ENCODE measurements at places on chromosomes 16 and 17.

DNA sequence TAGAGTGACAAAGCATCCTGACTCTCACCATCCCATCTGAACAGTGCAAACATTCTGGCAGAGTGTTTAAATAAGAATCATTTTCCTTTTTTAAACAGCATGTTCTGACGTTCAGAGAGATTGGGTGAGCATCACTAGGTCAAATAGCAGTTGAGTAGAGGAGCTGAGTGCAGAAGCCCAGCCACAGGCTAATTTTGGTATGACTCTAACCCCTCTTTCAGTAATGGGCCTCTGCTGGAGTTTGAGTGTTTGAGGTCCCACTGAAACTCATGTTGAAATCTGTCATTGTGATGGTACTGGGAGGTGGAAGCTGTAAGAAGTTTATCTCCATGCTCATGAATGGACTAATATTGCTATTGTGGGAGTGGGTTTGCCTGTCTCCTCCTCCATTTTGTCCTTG, 194.4 kb downstream of the SALL1 start:
- DNase-seq, result no peak

DNA sequence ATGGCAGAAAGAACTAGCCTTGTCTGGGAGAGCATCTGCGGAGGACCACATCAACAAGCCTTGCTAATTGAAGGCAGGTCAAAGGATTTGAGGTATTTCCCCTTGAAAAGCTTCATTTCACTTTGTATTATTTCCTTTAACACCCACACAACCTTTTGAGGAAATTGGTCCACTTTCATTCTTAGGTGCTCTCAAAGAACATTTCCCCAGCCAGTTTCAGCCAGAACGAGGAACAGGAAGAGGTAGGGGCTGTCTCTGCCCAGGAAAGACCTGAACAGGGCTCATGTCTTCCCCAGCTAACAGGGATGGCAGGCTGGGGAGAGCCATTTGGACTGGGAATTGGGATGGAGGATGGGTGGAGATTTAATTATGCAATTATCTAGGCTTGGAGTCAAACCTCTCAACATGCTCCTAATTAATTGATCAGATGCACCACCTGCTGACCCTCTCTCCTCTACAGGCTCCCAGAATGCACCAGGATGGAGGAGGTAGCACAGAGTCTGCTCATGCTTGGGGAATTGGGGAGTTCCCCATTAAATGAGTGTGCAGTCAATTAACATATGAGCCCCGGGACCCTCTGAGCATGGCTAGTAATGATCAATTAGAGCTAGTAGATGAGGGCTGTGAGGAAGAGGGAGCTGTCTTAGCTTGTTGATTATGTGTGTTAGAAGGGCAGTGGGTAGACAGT, 84.6 kb downstream of the GP2 start:
- DNase-seq, result no peak

GRCh38 chr17:614653-615546, 99.7 kb downstream of the VPS53 start:
- no peak for DNase-seq

DNA sequence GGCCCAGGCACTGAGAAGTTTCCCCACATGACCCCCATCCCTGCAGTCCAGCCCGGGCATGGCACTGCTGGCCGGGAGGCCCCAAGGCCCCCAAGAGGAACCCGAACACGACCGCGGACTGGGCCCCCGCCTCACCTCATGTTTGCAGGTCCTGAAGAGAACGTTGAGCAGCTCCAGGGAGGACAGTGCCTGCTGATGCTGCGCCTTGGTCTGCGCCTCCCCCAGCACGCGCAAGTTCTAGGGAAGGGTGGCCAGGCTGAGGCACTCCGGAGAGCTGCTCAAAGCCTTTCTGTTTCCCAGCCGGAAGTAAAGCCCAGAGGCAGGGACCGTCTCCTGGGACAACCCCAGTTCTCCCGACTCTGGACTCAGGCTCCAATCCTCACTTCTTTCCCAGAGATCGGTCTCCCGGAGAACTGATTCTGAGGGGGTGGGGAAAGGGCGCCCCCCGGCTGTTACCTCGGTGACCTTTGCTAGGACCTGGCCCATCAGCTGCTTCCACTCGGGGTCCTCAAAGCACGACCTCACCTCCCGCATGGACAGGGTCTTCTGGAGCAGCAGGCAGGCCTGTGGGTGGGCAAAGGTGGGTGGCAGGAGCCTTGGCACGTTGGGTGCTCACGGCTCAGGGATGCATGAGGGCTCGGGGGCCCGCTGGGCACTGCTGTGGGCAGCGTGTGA, 13.7 kb downstream of the MYBBP1A start:
- DNase-seq, result no peak

DNA sequence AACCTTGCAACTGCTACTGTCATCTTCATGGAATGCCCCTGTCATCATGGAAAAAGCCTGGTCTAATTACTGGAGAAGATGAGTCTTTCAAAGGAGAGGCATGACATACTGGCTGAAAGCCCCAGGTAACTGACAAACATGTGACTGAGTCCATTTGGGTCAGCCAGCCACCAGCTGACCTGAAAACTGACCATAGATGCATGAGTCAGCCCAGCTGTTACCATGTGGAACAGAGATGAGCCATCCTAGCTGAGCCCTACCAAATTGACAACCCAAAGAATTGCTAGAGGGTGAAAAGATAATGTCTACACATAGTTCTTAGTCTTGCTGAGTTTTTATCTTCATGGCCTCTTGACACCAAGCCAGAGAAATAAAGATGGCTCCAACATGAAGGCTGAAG, 311.8 kb downstream of the UTP18 start:
- no peak for DNase-seq

- no peak for DNase-seq
These were observed 218.7 kb downstream of the CEP112 start for GRCh38 chr17:65973237-65973636.

DNA sequence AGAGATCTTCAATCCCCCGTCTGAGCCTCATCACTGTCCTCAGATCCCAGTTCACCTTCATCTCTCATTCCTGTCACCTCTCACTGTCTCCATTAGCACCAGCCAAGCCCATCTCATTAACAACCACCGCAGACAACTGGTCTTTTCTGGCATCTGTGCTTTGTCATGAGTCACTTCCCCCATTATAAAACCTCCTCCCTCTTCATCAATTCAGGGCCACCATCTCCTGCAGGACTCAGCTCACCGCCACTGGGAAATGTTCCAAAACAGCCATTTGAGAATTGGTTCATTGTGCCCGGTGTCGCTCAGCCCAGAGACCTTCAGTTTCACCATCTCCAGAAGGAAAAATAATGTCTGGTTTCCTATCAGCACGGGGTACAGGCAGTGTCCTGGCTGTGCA, 56.9 kb upstream of the TEKT3 start:
- DNase-seq, result no peak

- no peak for DNase-seq
These were observed 118.9 kb downstream of the AATF start for GRCh38 chr17:37067555-37068111.

DNA sequence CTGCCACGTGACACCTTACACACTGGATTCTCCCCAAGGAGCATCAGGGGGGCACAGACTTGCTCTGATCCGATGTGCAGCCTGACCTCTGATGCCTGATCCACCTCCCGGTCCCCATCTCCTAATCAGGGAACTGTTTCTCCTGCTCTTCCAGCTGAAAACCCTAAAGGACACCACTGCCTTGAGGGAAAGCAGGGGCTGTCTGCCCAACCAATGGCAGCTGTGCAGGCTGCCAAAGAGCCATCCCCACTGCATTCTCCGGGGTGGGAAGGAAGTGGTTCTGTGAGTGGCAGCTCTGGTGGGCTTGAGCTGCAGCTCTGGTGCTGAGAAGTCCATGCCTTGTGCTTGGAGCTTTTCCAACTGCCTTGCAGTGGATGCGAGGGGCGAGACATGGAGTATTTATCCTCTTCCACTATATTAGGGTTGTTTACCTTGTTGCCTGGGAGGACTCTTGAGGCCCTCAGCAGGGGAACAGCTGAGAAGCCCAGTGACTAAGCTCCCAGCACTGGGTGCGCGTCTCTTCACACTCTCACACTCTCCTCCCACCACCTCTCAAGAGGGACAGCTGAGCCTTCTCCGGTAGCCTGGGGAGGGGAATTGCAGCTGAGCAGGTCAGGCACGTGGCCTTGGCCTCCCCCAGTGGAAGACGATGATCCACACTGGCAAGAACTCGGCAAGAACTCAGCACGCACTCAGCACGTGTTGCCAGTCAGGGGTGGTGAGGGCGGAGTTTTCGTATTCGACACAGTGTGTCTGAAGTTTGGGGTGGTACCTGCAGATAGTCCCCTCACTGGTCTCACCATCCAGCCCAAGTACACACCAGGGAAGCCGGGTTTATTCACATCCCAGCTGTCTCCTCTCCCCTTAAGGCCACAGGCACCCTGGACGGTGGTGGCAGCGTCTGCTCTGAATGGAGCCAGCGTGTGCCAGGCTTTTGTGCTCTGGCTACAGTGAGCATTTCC, 21.1 kb upstream of the SPATA32 start:
- DNase-seq, result no peak

GRCh38 chr17:50093807-50094206, 1.3 kb upstream of the PDK2 start:
- DNase-seq, result no peak

DNA sequence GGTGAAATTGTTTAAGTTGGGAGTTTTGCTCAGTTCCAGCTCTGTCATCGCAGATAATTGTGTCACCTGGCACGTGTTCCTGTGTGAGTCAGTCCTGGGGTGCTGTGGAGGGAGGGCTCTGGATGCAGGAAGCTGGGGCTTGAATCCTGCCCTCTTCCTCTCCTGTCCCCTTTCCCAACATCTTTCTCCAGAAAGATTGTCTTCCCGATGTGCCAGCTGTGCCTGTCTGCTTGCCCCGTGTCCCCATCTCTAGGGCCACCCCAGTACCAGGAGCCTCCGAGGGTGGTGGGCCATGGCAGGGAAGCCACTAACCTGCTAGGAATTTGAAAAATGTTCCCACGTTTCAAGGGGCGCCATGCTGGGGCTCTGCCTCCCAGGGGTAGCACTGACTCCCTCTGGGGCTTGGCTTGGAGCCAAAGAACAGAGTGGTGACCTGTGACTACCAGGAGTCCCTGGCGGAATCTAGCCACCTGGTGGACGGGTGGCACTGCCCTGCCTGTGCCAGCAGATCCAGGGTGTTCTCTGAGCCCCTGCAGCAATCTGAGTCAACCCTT, 198.1 kb downstream of the ENGASE start:
- no peak for DNase-seq

DNA sequence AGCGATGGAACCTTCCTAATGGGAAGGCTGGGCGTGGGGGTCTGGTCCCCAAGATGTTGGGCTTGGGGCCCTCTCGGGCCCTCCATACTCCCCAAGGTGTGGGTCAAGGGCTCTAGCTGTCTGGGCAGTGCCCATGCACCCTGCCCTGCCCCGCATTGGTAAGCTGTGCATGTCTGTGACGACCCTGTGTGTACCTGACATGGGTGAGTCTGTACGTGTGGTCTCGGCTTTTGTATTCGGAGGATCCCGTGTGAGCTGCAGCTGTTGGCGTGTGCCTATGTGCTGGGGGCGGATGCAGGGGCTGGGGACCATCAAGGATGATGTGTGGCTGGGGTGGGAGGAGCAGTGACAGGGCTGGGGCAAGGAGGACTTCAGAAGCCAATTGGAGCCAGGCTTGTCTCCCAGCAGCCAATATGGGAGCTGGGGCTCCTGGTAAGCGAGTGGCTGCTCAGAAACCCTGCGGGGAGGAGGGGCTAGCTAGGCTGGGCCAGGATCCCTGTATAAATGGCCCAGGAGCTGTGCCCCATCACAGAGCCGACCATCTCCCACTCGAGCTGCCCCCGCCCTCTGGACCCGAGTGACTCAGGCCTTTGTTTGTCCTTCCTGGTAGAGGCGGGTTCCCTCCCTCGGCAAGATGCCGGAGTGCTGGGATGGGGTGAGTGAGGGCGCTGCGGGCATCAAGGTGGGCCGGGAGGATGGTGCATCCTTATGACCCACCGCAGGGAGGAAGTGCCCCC, at the start of gene NDRG4:
NDRG4 (plus strand) TSS at position 529 of the 737 bp plus-strand sequence; CDS start at position 635, 106 bp downstream.
- DNase-seq, result peak; percentile 88

- peak; percentile 66 for DNase-seq
These were observed 32.8 kb upstream of the ETV4 start for GRCh38 chr17:43578699-43579565.

GRCh38 chr16:86874141-86874540, 295.8 kb downstream of the FOXL1 start:
- DNase-seq, result peak; percentile 75

GRCh38 chr16:333406-334094, 19.0 kb downstream of the AXIN1 start:
- no peak for DNase-seq

DNA sequence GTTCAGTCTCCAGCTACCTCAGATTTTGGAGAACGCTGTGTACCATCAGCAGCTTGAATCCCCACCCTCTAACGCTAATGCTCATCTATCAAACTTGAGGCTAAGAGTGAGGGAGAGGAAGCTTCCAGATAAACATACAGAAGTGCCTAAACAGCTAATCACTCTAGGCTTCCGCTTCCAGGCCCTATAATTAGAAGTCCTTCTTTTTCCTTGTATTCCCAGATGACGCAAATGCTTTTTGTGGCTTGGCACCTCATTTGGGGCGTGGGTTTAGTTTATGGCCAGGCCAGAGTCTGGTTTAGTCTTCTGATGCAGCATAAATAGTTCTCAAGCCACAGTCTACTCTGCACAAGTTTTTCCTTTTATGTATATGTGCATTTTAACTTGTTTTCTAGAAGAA, 263.4 kb downstream of the BCAS3 start:
- DNase-seq, result no peak

- DNase-seq, result peak; percentile 84
These were observed 5.3 kb downstream of the RPL13 start for GRCh38 chr16:89565506-89566372.

DNA sequence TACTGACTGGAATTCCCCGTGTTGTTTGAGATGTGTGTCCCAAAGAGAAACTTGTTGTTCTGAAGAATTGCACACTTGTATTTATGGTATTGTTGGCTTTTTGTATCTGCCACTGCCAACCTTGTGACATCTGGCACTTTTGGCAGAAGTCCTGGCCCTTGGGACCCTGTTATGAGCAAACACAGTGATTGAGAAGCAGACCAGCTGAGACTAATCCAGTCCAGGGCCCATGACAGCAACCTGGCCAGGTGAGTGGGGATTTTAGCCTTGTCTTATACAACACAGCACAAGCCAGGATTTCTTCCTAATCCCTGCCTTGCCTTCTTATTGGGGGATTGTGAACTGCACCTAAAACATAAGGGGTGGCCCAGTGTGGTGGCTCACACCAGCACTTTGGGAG, 80.0 kb downstream of the NTN1 start:
- no peak for DNase-seq

- DNase-seq, result no peak
These were observed 54.4 kb downstream of the COX10 start for GRCh38 chr17:14123619-14124278.

GRCh38 chr17:35765086-35765710, 4.5 kb downstream of the C17orf50 start:
- DNase-seq, result no peak

DNA sequence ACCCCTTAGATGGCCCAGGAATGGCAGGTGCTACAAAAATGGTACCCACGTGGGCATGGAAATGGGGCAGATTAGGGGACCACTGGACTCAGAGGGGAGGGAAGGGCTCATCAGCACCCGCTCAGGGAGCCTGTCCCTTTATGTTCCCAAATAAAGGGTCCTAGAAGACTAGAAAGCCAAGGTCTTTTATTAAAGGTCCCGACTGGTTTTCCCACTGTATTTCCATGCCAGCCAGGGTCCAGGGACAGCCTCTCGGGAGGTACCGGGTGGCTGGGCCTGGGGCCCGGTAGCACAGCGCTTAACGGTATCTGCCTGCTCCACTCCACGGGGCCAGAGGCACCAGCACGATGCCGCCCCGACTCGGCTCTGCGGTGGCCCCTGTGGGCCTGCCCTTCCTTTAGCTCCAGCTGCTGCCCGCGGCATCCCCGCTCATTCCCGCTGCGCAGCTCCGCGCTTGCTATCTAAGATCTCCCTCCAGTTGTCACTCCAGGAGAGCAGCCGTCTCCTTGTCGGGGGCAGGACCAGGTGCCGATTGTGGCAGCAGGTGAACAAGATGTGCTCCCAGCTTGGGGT, 1.4 kb downstream of the NT5C start:
- no peak for DNase-seq
